ENCODE measurements at places on chromosomes 6 and 20.

- no peak for DNase-seq
Observed at GRCh38 chr6:34509782-34510181, 43.9 kb downstream of the PACSIN1 start.

- no peak for DNase-seq
Observed at GRCh38 chr6:63581355-63582013, 9.2 kb downstream of the LOC128125822 start.

GRCh38 chr6:85126485-85127167 lies 323.3 kb upstream of the NT5E start:
- no peak for DNase-seq

- no peak for DNase-seq
Observed at GRCh38 chr6:138555421-138555988, 56.2 kb upstream of the NHSL1 start.

DNA sequence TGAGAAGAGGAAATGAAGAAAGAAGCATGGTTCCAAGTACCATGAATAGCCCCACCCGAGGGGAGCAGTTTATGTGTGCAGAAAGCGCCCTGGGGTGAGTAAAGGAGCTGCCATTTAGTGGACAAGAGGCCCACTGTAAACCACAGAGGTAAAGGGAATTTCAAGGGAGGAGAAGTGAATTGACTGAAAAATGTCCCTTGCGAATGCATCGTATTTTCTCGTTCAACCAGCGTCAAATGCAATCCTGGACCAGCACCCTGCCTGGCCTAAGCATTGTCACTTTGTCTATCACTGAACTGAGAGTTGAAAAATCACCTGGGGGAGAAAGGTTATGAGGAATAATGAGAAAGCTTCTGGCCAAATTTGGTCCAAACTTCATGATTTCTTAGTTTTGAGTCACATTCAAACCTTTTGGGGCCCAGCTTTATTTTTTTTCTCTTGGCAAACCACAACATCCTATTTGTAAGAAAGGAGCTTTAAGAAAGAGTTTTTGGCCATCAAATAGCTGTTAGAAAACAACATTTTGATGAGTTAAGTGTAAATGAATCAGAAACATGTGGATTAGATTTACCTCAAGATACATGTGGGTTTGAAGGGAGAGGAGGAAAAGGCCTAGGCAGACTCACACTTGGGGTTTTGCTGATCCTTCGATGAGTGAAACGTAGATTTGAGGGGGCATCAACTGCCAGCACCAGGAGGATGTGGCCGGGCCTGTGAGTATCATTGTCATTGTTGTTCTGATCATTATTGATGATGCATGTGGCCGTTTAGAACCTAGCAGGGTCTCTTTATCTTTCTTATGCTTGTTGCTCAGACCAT lies 214.0 kb downstream of the CLIC5 start:
- DNase-seq: no peak

GRCh38 chr6:167469672-167470071 lies 144.8 kb downstream of the TTLL2 start:
- DNase-seq: no peak

- no peak for DNase-seq
Observed at GRCh38 chr6:159714404-159714803, 12.9 kb upstream of the WTAP start.

GRCh38 chr20:9225879-9226278 lies 157.0 kb downstream of the PLCB4 start:
- no peak for DNase-seq

DNA sequence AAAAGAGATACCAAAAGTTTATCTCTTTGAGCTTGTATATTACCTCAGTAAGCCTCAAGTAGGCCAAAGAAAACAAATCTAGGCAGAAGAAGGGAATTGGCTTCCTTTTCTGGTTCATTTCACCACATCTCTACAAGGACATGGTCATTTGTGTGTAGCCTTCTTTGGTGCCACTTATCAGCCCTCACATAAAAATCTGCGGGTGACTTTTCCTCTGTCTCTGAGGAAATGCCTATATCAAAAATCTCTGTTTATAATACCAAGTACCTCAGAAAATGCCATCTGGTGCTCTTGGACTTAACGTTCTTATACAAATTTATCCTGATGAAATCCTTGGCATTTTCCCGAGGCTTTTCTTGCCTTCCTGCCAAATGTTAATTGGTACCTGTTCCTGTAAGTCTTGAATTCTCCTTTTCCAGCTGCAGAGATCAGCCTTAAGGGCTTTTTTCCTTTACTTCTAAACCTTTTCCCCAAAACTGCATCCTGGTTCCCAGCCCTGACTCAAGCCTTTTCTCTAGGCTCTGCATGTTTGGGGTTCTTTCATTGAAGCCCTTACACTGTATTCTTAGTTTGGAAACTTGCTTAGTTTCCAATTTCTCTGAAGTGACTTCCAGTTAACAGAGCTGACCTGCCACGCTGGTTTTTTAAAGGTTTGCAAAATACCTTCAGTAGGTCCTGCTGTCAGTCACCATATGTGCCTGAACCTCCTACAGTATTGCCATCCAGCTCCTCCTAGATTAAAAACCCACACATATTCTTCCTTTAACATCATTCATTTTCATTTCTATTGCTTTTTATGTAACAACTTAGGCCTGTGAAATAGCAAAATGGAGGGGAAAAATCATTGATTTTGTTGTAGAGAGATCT lies 191.2 kb upstream of the PREP start:
- no peak for DNase-seq

DNA sequence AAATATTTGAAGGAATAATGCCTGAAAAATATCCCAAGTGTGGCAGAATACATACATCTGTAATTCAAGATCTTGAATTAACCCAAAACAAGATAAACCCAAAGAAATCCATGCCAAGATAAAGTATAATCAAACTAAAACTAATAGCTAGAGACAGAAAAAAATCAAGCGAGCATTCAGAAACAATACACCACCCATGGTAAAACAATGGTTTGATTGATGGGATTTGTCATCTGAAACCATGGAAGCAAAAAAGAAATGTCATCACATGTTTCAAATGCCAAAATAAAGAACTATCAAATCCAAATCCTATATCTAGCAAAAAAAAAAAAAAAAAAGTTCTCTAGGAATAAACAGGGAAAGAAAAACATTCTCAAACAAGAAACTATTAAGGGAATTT lies 5.1 kb upstream of the DEFB127 start:
- DNase-seq: no peak

DNA sequence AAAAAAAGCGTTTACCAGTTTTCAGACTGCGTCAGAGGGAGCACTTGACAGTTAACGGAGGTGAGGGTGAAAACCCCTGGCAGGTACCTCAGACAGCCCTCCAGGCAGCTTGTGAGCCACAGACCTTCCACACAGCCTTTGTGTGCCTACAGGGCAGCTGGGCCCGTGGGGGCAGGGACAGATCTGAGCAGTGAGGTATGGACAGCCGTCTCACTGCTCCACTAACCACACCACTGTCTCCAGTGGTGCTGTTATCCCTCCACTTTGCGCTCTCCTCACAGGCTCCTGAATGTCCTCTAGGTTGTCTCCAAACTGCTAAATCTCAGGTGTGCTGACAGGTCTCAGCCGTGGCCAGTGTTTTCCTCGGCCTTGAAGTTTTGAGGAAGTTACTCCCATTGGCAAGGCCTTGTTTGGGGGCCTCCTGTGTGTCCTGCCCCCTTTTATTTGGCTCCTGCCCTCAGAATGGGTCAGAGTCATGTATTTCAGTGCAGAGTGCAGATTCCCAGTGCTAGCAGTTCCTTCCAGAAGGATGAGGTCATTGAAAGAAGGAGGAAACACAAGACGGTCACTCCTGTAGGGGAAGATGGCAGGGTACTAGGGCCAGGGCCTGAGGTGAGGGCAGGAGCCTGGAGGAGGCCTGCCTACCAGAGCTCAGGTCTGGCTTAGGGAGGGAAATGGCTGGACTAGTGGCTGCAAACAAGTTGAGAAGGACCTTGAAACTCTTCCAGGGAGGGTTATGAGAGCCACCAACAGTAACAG lies 11.8 kb downstream of the GFRA4 start:
- DNase-seq: no peak

DNA sequence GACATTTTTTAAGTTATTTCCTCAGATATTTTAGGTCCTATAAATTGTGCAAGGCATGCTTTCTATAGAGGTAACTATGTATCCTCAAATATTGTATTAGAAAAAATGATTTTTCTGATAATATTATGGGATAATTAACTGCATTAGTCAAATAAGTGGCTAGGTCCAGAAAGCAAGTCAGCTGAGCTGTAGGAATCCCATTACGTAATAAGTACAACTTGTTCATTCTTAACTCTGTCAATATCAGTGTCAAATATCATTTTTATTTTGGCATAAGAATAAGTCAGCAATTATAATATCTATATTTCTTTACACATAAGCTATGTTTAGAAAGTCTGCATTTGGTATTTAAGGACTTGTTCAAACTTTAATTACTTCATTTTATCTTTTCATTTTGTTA lies 830.9 kb upstream of the GJE1 start:
- no peak for DNase-seq

DNA sequence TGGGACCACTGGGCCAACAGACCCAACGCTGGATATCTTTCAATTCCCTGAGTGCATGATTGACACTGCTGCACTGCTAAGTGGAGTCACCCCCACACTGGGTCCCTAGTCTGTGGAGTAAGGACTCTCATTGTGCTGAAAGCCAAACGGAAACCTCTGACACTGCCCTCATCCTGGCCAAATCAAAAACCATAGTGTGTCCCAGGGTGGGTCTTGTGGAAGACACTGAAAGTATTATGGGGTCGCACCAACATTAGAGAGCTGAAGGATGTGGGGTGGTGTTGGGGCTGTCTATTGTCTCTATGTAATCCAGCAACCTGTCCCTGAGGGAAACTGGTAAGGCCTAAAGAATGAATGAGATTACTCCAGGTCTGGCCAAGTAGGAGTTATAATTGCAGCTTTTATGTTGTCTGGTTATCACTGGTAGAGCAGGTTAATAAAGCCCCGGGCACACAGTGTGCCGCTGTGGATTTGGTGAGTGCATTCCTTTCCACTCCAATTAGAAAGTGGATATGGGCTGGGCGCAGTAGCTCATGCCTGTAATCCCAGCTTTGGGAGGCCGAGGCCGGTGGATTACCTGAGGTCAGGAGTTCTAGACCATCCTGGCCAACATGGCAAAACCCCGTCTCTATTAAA lies 57.9 kb downstream of the HLA-A start:
- DNase-seq: no peak

GRCh38 chr20:677957-678356 lies 2.4 kb upstream of the SCRT2 start:
- DNase-seq: no peak

GRCh38 chr6:3984494-3984893 lies 94.4 kb downstream of the FAM217A start:
- no peak for DNase-seq

- no peak for DNase-seq
Observed at GRCh38 chr6:13417431-13417830, 70.0 kb downstream of the GFOD1 start.

DNA sequence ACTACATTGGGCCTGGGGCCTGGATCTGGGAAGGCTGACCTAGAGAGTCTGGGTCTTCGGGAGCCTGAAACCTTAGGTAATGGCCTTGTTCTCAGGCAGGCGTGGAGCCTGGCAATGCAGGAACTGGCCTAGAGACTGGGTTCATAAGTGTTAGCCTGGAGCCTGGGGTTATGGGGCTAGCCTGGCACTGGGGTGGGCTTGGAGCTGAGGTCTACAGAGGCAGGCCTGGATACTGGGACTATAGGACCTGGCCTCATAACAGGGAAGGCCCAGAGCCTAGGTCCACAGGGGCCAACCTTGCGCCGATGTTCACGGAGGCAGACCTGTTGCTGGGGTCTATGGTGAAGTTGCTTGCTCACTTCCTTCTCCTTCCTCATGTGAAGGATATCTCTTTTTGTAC lies 843.8 kb upstream of the GJE1 start:
- no peak for DNase-seq

DNA sequence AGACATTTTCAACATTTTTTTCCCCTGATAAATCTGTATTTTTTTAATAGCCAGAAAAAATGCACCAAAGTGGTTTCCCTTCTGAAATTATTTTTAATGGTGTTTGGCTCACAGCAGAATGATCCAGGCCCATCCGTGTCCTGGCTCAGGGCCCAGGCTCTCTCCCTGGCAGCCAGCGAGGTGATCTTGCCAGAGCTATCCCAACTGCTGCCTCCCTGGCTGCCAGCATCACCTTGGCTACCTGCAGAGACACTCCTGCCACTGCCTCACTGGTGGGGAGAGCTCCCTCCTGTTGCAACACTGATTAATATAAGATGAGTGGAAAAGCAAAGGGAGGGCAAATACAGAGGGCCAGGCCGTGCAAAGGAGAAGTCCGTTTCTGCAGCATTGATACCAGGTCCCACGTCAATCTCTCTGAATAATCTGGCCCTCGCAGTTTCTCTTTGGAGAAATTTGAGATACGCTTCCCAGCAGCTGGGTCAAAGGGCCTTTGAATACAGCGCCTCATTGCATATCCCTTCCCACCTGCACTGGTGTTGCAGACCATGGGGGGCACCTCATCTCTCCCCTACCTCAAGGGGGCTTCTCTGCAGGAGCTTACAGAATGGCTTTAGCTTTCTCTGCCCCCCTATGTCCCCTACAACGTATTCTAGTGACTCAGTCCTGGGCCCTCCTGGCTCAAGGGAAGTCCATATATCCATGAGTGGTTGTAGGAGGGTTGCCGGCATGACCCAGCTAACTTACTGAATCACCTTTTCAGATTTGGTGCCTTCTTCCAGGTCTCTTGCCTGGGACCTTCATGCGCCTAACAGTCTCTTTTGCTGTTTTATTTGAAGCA lies 12.8 kb upstream of the DSTN start:
- DNase-seq: no peak

DNA sequence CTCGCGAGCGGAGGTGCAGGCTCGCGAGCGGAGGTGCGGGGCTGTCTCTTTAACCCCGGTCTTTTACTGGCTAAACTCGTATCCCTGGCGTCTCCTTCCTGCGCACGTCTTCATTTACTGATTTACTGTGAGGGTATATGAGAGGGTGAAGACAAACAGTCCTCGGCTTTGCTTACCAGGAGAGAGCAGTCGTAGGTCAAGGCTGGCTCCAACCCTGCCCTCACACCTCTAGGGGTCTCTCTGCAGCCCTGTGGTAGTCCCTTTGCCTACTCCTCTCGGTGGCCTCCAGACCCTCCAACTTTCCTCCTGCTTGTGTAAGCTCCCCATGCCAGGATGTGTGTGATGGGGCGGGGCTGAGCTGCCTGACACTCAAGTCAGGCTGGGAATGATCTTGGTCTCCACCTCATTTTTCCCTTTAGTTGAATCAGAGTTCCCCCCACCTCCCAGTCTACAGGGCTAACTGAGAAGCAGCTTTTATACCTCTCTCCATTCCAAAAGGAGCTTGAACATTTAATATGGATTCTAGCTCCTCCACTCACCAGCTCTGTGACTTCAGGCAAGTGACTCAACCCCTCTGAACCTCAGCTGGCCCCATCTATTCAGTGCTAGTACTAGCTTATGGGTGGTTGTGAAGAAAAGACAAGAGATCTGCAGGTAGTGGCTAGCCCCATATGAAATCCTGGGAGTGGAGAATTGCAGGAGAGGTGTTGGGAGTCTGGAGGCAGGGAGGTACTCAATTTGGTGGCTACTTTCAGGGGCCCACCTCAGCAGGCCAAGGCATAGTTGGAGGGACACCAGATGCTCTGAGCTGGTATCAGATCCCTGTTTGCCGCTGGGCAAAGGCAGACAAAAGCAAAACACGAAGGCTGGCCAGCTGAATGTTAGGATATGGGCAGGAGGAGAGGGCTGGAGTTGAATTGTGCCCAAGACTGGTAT lies 902 bp downstream of the SLC29A1 start:
- no peak for DNase-seq
